NCI-H2081 treated with DMSO at 0.1 percent for 48 hours (cell line): ENCODE measurements at places on chromosomes 5 and 9.

GRCh38 chr5:103724271-103724670, 161.7 kb upstream of the NUDT12 start:
- DNase-seq, result no peak

DNA sequence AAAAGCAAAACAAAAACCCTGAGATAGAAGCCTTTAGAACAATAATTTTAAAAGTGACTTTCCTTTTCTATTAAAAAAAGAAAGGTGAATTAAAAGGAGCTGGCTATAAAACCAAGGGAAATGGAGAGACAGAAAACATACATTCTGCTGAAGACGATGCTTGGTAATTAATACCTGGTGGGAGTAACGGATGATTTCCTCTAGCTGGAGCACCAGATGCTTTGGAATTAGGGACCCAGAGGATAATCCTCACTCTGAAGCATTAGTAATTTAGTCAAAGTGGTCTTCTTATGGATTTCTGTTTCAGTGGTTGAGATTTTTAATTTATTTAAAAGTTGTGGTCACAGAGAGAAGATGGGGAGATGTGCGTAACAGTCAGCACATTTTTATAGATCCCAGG, 982.5 kb downstream of the TLE4 start:
- DNase-seq, result no peak

- peak; percentile 4 for DNase-seq
Observed at GRCh38 chr5:80957031-80957761, 3.0 kb upstream of the RASGRF2 start.

DNA sequence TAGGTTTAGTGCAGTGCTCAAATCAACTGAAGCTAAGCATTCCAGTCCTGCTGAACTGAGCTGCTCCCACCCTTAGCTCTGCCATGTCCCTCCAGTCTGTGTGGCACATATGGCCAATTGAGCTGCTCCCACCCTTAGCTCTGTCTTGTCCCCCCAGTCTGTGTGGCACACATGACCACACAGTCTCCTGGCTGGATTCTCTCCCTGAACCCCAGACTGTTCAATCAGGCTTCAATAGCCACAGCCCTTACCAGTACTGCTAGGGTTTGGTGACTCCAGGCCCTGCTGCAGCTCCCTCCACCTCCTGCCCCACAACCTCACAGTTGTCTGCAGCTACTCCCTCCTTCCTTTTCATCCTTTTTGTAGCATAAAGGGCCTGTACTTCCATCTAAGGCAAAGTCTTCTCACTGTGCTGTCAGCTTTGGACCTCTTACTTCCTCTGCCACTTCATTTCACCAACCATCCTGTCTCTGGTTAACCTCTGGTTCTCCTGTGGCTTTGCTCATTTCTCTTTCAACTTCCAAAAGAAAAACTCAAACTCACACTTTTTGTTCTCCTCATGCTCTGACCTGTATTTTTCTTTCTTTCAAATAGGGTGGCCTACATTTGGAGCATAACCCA, 50.8 kb downstream of the ADAMTS12 start:
- DNase-seq, result no peak

- no peak for DNase-seq
Observed at GRCh38 chr9:71638627-71639026, 129.7 kb downstream of the CEMIP2 start.

DNA sequence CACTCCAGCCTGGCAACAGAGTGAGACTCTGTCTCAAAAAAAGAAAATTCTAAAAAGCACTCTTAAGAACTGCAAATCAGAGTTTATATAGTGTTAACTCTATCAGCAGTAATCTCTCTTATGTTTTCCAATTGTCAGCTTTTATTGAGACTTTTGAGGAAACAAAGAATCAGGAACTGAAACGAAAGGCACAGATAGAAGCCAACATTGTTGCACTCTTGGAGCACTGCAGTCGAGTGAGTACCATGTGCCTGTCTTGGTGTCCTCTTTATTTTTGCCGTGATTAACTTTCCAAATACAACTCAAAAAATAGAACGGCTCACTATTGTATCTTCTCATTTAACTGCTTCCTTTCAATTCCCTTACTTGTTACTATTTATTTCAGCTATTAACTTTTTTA, 41.7 kb upstream of the LRRC19 start:
- DNase-seq, result no peak

DNA sequence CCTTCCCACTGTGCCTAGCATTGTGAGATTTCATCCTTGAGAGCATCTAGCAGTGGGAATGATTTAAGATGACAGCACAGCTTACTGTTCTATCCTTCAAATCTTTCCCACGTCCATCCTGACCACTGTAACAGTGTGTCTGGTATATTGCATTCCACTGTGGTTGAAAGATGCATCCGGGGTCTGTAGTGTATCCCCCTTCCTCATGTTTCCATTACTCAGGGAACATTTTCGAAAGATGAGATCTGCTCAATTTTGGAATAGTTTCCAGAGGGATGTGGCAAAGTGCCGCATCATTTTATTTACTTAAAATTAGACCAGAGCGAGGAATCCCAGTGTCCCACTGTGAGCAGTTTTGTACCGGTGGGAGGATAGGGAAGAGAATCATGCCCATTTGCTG, 407.1 kb upstream of the PAPPA start:
- DNase-seq, result no peak

DNA sequence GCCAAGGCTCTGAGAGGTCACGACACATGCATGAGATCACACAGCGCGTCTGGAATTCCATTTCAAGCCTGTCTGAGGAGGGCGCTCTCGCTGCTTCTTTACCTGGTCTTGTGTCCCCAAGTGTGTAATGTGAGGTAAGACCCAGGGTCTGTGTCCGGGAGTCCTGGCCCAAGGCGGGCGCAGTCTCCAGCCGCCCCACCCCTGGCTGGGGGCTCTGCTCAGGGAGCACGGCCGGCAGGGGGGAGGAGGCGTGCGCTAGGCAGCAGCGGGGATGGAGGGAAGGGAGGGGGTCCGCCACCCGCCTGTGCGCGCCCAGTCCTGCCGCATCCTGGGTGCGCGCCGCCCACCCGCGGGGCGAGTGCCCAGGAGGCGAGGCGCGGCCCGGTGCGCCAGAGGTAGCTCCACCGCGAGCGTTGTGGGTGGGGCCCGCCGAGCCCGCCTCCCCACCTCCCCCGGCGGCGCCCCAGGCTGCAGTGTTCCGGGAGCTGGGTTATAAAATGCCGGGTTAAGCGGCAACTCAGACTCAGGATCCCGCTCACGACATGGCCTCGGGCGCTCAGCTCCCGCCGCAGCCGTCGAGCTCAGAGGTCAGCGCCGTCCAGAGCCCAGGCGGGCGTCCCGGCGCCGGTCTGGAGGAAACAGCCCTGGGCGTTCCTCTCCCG, at the start of gene CCNI2:
TSS of gene CCNI2 (plus strand) at position 473 of the 662 bp plus-strand sequence. CDS start at position 543, 70 bp downstream.
- no peak for DNase-seq

DNA sequence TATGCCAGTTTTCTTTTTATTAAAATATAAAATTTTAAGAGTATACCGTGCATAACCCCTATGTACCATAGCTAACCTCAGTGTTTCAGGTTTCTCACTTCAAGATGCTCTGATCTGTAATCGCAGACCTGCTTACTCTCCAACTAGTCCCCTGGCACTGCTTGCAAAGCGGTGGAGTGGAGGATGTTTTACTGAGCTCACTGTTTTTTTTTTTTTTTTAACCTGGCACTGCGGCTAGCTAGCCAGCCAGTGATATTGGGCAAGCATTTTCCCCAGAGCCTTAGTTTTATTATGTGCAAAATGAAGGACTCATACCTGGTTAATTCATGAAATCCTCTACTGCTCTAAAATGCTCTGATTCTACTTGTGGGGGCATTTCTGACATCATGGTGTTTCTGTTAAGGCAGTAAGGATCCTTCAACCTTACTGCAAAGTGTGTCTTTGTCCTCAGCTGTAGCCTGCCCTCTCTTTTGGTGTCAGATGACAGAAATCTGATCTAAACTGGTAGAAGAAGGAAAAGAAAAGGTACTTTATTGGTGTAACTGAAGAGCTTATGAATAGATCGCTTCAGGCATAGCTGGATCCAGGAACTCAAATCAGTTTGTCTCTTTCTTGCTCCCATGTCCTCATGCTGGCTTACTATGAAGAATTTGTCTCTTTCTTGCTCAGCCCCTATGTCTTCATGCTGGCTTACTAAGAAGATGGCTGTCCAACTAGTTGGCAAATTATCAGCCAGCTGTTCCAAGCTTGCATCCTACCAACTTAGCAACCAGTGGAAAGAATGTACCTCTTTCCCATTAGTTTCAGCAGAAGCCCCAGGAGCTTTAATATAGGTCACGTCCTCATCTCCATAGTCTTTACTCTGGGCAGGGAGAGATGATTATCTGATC, 59.8 kb downstream of the DOCK2 start:
- DNase-seq, result no peak

GRCh38 chr5:160635663-160636062, 214.0 kb downstream of the PTTG1 start:
- no peak for DNase-seq

GRCh38 chr5:7250611-7251010, 145.3 kb upstream of the ADCY2 start:
- DNase-seq, result no peak
